Left lung (tissue), 14 donors: ENCODE measurements at places on chromosomes 4 and X. TPM values are rescaled to one million over a fixed set of nuclear protein-coding genes. Genes with fewer than 3 reads are reported as not detected.

DNA sequence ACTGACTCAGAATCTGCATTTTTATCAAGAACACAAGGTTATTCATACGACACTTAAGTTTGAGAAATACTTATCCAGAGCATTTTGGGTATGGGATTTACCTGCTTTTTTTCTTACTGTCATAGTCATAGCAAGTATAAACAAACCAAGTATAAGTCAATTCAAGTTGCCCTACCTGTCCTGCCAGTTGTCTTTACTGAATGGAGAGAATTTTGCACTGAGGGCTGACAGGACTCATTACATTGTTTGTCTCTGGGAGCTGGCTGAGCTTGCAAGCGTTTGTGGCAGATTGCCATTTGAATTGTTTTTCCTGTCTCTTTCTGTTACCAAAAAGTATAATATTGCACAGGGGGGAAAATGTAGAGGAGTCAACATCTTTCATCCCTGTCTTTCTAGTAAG lies 278.9 kb upstream of the MAGEC2 start:
- no peak for DNase-seq

- no peak for DNase-seq
Observed at GRCh38 chr4:39814403-39815185, 116.7 kb downstream of the UBE2K start.

DNA sequence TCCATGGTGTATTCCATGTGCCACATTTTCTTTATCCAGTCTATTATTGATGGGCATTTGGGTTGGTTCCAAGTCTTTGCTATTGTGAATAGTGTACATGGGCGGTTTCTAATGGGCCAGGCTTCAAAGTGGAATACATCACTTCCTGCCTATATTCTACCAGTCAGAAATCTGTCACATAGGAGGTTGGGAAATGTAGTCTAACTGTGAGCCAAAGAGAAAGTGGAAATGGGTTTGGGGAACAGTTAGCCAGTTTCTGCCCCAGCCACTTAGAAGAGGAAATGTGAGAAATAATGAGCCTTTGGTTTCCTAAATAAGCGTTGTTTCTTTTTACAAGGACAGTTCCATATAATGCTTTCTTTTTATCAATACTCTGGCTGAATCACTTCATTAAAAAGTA lies 85.1 kb upstream of the AP1S2 start:
- no peak for DNase-seq

- DNase-seq: peak; percentile 46
Observed at GRCh38 chrX:17374619-17375366, at the start of gene NHS. NHS (plus strand) TSS chrX:17375200; CDS start chrX:17375758, 558 bp downstream.

The IL21 gene
- polyA plus RNA-seq: not detected

The SHOX gene
- 0.15 TPM for polyA plus RNA-seq

The SLC4A4 gene
- polyA plus RNA-seq: 45.0 TPM
